Foreskin fibroblast (primary cell): ENCODE measurements at places on chromosomes 12 and 14.
A peak's percentile ranks its signal among the peaks of the same experiment; 100 is the strongest.

DNA sequence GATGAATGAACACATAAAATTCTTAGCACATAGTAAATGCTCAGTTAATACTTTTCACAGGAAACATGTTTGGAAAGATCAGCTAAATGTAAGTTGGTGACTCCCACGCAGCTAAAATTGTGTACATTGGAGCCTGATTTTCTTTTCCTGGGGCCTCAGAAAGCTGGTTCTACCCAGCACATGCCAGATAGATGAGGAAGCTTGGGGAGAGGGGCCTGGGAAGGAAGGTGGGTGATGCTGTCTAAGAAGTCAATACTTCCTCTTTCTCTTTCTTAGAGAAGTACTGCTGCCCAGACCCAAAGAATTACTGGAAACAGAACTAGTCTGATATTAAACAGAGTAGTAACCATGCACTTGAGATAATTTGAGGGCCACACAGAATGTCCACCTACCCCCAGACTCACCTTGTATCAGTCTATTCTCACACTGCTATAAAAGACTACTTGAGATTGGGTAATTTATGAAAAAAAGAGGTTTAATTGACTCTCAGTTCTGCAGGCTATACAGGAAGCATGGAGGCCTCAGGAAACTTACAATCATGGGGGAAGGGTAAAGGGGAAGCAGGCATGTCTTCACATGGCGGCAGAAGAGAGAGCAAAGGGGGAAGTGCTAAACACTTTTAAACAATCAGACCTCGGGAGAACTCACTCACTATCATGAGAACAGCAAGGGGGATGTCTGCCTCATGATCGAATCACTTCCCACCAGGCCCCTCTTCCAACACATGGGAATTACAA lies 123.3 kb upstream of the MED13L start:
- no peak for DNase-seq

DNA sequence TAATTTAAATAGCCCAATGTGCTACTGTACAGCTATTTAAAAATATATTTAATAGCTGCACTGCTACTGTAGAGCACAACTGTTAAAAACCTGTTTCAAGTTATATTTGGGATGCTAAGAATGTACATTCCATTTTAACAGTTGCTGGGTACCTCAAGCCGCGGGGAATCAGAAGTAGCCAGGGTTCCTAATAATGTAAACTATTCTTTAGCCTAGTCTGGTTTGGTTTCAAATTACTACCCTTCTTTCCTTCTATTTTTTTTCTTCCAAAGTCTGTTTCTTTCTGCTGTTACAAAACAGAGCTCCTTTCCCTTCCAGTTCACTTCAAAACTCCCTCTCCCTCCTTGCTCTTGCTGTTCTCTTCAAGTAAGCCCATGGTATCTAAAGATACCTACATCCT lies 21.3 kb downstream of the SCAF11 start:
- DNase-seq, result peak; percentile 5

DNA sequence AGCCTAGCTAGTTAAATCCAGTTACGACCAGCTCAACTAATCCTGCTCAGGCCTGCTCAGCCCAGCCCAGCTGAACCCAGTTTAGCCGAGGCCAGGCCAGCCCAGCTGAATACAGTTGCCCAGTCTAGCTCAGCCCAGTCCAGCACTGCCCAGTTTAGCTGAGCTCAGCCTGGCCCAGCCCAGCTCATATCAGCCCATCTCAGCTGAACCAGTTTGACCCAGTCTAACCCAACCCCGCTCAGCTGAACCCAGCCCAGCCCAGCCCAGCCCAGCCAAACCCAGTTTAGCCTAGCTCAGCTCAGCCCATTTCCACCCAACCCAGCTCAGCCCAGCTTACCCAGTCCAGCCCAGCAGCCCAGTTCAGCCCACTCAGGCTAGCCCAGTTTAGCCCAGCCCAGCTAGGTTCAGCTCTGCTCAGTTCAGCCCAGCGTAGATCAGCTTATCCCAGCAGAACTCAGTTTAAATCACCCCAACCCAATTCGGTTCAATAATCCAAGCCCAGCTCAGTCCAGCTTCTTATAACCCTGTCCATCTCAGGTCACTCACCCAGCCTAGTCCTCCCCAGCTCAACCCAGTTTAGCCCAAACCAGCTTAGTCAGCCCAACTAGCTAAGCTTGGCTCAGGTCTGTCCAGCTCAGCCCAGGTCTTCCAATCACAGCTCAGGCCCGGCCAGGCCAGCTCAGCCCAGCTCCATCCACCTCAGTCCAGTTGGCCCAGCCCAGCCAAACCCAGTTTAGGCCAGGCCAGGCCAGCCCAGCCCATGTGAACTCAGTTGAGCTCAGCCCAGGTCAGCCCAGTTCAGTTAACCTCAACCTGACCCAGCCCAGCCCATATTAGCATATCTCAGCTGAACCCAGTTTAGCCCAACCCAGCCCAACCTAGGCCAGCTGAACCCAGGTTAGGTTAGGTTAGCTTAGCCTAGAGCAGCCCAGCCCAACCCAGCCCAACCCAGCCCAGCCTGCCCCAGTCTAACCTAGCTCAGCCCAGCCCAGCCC lies 76.7 kb downstream of the TMEM121 start:
- no peak for DNase-seq

DNA sequence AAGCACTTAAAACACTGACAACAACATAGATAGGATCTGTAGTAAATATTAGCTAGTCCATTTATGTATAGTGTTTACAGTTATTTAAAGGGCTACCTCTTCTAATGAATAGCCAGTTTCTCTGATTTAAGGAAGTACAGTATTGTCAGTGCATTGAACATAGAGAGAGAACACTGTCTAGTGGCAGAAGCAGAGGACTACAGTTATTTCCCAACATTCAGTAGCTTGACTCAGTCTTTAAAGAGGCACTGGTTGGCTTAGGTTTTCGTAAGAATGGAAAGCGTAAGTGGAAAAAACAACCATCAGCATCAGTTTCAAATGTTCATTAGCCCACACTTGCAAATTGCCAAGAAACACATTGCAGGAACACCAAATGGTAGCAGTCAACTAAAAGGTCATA lies 125.0 kb upstream of the HMGA2 start:
- peak; percentile 69 for DNase-seq

- no peak for DNase-seq
These were observed 98.6 kb downstream of the PELI2 start for GRCh38 chr14:56216626-56217379.

DNA sequence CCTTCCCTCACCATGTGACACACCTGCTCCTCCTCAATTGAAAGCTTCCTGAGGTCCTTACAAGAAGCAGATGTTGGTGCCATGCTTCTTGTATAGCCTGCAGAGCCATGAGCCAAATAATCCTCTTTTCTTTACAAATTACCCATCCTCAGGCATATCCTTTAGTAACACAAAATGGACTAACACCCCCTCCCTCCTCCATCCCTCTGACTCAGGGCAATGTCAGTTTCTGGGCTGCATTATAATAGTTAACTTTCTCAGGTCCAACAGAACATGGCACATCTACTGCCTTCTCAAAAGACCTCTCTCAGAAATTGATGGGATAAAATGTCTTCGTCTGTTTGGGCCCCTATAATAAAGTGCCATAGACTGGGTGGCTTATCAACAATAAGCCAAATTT lies 287.0 kb downstream of the DPF3 start:
- DNase-seq, result peak; percentile 55

GRCh38 chr14:89004166-89004565 lies 179.7 kb downstream of the TTC8 start:
- DNase-seq, result peak; percentile 85
